Activated T-cell treated with anti-CD3 and anti-CD28 coated beads, Interleukin-2, amount 50 U/mL, for 48 hours (primary cell): ENCODE measurements at places on chromosomes 3 and 15.
A peak's percentile ranks its signal among the peaks of the same experiment; 100 is the strongest.

GRCh38 chr3:57777774-57778173, 21.7 kb downstream of the SLMAP start:
- no peak for DNase-seq

- DNase-seq = no peak
Measured at GRCh38 chr3:105222568-105223093, 144.1 kb upstream of the ALCAM start.

DNA sequence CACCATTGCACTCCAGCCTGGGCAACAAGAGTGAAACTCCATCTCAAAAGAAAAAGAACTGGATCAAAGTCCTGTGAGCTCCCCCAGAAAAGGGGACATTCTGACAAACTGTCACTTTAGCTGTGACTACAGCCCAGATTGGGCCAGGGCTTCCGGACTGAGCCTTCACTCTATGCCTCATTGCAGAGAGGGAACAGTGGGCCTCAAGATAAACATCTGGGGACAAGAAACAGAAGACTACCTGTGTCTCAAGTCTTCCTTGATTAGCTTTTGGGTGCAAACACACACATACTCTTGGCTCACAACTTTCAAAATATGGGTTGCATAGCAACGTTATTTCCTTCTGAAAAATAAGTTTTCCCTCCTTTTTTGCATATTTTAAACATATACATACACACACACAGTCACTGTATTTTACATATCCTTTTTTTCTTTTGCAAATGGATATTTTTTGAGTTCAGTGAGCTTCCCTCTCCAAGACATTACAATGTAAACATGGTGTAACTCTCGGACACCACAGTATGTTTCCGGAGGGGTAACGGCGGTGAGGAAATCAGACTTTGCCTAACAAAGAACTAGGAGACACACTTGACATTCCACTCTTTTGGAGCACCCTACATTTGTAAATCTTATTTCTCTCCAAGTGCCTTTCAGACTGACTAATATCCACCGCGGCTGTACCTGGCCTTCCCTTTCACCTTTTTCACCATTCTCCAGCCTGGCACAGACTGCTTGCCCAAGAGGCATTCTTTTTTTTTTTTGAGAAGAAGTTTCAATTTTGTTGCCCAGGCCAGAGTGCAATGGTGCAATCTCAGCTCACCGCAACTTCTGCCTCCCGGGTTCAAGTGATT, 3.5 kb downstream of the TKT start:
- no peak for DNase-seq

DNA sequence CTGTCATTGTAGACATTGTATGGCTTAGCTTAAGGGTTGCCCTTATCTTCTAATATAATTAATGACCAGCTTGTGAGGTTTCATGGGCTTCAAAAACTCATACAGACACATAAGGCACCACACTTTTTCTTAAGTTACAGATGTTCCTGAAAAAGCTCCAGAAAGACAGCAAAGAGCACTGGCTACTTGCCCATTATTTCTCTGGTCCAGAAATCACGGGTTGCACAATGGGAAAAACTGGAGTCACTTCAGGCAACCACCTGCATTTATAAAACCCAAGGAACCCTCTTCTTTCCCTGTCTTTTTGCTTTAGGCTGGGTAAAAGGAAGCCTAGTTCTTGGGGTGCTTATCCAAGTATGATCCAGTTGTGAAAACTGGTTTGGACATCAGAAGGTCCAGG, 2.3 kb upstream of the COL6A6 start:
- no peak for DNase-seq

DNA sequence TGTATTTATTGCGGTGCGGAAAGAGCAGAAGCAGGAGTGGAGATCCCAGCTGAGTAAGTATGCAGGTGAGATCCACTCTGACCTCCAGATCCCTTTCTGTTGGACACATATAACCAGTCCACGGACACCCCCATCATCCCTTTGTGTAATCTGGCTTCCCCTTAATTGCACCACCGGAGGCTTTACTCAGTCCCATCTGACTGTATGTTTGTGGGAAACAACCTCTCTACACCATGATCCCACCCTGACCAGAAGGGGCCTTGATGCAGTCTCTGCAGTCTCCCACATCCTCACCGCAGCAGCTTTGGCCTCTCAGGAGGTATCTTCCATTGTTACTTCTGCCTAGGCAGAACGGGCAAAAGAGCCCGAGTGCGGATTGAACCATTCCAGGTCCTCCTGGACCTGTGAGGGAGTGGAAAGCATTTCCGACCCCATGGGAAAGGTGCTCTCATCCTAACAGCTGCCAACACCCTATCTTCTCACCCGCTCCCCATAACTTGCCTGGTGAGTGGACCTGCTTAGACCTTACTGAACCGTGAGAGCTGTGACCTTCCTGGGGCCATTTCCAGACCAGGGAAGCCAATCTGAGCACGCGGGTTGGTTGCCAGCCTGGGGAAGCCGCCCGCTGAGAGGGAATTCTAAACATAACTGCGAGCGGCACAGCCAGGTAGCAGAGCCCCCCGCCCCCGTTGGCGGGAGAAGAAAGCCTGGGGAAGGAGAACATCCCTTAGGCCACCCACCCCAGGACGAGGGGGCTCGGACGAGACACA, 1.1 kb downstream of the SLCO2A1 start:
- DNase-seq = no peak

GRCh38 chr3:66475386-66476020, 25.3 kb downstream of the LRIG1 start:
- no peak for DNase-seq

- DNase-seq = no peak
Measured at GRCh38 chr3:43958005-43958770, 267.4 kb downstream of the ABHD5 start.

- no peak for DNase-seq
Measured at GRCh38 chr3:34758630-34759261, 880.6 kb upstream of the ARPP21 start.

GRCh38 chr15:40764629-40765103, 798 bp downstream of the GCHFR start:
- DNase-seq = peak; percentile 37

DNA sequence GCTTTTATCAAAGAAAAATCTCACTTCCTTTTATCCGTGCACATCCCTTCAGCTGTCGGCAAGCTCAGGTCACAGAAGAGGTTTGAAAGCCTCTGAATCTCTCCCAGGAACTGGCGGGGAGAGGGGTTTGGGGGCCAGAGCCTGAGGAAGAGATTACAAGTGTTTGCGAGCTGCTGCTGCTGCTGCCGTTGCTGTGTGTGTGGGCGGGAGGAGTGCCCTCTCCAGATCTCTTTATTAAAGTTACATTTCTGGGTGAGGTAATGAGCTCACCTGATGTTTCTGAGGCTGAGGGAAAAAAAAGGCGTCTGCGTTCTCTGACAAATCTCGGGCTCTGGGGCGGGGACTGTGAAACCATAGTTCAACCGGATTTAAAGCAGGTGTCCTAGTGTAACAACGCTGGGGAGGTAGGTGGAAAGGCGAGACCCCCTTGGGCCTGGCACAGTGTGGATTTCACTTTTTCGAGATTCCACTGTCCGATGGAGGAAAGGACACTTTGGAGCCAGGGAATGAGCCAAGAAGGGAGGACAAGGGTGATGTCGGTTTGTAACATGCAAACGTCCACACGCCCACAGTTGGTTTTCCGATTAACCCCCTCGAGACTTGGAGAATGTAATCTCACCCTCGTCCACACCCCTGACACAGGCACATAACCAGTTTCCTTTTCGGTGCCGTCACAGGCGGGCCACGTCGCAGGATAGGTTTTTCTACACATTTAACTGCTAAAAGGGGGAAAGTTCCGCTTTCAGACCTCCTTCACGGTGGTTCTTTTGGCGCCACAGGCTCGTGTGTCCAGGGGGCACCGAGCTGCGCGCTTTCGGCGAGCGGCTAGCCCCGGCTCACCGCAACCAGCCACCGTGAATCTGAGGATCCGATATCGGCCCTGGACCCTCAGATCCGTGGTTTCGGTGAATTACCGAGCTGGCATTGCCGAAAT, 2.1 kb downstream of the ALCAM start:
- peak; percentile 86 for DNase-seq

DNA sequence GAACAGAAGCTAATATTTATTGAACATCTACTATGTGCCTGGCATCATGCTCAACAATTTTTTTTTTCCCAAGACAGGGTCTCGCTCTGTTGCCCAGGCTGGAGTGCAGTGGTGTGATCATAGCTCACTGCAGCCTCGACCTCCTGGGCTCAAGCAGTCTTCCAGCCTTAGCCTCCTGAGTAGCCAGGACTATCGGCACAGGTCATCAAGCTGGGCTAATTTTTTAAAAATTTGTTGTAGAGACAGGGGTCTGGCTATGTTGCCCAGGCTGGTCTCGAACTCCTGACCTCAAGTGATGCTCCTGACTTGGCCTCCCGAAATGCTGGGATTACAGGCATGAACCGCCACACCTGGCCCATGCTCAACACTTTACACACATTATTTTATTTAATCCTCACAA, 35.7 kb upstream of the CILP start:
- no peak for DNase-seq

DNA sequence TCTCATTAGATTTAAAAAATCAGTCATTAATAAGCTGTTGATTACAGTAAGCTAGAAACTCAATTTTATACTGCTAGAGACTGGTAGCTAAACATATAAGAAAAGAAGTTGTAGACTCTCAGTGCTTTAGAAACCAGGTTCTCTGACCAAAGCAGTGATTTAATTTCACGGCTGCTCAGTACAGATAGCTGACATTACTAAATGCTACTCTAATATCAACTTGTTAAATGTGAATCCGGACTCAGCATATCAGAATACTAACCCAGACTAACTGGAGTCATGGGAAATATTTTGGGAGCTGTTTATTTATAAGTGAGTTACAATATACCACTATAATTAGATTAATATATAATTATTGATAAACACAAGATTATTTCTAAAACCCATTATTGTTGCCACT, 80.4 kb downstream of the NEDD4 start:
- no peak for DNase-seq

GRCh38 chr15:45647828-45648227, 13.0 kb downstream of the SQOR start:
- DNase-seq = no peak

GRCh38 chr3:59483191-59483590, 433.4 kb upstream of the CFAP20DC start:
- no peak for DNase-seq

- no peak for DNase-seq
Measured at GRCh38 chr3:194514626-194515025, 27.8 kb upstream of the ATP13A3 start.

DNA sequence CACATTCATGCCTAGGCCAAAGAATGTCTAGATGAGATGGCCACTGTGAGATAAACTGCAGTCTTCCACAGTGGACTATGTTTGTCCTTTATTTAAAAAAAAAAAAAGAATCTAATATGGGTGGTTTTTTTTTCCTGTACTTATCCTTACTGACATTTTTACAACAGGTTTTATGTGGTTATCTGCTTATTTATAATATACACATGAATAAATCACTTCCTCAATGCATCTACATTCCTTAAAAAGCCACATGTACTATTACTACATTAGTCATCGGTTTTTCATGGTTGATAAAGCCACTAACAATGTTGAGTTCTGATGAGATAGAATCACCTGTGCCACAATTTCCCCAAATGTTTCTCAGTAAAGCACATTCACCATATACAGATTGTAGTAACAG, 341.3 kb upstream of the THBS1 start:
- DNase-seq = no peak

DNA sequence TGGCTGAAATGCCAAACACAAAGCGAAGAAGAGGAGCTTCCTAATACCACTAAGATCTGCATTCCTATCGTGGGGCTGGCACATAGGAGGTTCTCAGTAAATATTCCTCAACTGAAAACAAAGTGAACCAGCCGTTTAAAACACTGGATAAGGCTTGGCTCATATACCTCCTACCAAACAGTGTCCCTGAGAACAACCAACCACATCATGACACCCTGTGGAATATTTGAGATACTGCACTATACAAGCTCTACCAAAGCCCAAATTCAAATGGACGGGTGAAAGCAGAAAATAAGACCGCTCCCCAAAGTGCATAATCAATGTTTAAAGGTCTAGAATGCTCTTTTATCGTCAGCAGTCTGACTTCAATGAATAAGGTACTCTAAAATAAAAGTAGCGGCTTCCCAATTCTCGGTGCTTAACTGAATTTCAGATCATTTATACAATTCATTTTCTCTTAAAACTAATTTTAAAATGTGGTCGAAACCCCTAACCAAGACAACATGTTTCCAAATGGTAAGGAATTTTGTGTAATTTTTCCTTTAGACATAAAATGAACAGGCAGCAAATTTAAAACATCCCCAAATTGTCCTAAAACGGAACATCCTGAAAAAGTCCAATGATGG, 425.8 kb downstream of the ERC2 start:
- DNase-seq = no peak

- DNase-seq = no peak
Measured at GRCh38 chr3:125143538-125143937, 69.0 kb downstream of the SLC12A8 start.

GRCh38 chr3:20080956-20081554, 40.8 kb downstream of the KAT2B start:
- DNase-seq = no peak

- no peak for DNase-seq
Measured at GRCh38 chr3:66416556-66417304, 84.1 kb downstream of the LRIG1 start.

GRCh38 chr15:69031013-69032001, 16.8 kb downstream of the NOX5 start:
- DNase-seq = peak; percentile 60

DNA sequence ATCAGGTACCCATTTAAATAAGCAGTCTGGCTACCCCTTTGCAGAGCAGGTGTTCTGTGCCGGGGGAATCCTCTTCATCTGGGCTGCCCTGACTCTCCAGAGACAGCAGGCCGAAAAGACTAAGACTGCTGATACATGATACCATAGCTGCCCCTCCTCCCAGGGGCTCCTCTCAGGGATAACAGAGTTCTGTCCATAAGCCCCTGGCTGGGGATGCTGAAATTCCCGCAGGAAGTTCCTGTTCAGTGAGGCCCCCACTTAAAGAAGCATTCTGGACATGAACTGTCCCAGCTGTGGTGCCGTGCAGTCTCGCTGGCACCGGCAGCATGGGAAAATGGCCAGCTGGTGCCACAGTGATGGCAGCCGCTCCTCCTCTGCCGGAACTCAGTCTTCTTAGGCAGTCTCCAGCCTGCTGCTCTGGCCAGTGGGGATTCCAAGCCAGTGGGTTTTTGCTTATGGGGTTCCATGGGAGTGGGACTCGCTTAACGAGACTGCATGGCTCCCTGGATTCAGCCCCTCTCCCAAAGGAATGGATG, 1026.2 kb downstream of the NAALADL2 start:
- no peak for DNase-seq

DNA sequence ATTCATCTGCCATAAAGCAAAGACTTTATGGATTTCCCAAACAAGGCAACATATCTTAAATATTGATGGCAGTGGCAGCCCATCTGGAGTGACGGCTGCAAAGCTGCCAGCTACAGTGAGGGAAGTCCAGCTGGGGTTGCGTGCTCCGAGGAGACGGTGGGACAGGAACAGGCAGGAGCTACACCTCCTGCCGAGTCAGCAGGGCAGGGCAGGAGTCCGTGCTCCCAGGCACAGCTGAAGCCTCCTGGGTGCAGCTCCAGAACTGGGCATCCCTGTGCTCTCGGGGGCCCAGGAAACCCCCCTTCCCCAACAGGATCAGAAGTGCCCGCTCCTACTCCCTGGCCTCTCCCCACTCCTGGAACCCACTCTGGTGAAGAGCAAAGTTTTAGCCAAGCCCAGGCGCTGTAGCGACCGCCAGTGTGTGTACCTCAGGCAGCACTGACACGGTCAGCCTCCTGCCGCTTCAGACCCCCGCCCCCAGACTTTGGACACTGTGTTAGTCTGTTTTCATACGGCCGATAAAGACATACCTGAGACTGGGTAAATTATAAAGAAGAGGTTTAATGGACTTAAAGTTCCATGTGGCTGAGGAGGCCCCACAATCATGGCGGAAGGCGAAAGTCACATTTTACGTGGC, 556.4 kb upstream of the CCDC54 start:
- DNase-seq = no peak
